ENCODE measurements at places on chromosomes 4 and X.
A peak's percentile ranks its signal among the peaks of the same experiment; 100 is the strongest.

GRCh38 chr4:165464376-165464775 lies 85.6 kb downstream of the CPE start:
- DNase-seq: no peak

- DNase-seq: no peak
Measured at GRCh38 chr4:109588176-109588575, 28.1 kb downstream of the MCUB start.

GRCh38 chrX:39462835-39463234 lies 634.9 kb downstream of the BCOR start:
- DNase-seq: no peak

DNA sequence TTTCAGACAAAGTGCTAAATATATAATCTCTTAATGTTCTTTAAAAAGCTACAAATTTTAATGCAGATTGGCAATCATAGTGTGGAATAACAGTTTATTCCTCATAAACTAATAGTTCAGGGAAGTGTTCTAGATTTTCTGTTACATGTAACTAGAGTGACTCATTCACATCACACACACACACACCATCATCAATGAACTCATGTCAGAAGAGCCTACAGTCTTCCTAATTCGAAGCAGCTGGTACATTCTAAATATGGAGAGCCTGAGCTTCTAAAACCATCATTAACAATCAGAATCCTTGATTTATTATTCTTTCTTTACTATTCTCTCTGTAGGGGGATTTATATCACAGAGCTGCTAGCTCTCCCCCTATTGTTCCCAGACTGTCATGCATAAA lies 49.6 kb downstream of the DKK2 start:
- DNase-seq: peak; percentile 86

- no peak for DNase-seq
Measured at GRCh38 chr4:185997296-185997695, 71.7 kb upstream of the TLR3 start.

DNA sequence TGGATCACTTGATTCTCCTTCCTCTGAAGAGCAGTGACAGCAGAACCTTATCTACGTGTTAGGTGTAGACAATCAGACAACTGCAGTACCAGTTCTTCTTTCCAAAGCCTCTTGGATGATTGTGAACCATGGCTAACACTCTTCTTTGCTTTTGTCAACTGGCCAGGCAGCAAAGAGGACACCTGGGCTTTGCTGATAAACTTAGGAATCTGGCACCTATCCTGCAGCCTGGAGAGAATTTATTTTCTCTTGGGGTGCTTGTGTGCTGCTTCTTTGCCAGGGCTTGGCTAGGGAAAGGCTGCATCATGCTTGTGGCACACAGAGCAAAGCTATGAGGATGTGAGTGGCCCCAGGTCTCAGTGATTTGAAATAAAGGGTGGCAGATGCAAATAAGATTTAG lies 77.4 kb downstream of the ANAPC4 start:
- no peak for DNase-seq

- DNase-seq: no peak
Measured at GRCh38 chr4:8383016-8383415, 57.5 kb downstream of the ACOX3 start.

GRCh38 chrX:153635788-153636668 lies 11.0 kb upstream of the DUSP9 start:
- no peak for DNase-seq

- DNase-seq: no peak
Measured at GRCh38 chr4:53991821-53992220, 72.6 kb downstream of the CHIC2 start.

GRCh38 chr4:94408549-94409374 lies 43.0 kb upstream of the PDLIM5 start:
- no peak for DNase-seq

DNA sequence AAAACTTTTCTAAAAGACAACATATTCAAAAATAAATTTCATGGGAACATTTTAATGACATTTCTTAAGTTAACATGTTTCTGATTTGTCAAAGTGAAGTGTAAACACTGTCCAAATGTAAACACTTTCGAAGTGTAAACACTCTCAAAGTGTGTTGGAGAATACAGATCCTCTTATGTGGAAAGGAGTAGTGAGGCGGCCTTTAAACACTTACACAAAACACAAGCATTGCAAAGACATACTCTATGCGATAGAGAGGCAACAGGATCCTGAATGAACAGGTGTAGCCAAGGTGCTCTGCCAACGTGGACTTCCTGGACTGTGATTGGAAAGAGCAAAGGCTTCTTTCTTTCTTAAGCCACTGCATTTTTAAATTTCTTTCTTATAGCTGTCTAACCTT lies 62.7 kb upstream of the PGM2 start:
- no peak for DNase-seq

DNA sequence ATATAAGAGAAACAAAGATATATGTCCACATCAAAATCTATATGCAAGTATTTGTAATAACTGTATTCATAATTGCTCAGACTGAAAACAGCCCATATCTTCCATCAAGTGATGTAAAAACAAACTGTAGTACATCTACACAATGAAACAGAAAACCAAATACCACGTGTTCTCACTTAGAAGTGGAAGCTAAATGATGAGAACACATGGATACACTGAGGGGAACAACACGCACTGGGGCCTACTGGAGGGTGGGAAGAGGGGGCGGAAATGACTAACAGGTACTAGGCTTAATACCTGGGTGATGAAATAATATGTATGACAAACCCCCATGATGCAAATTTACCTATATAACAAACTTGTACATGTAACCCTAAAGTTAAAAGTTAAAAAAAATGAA lies 42.7 kb downstream of the UBA6 start:
- no peak for DNase-seq

DNA sequence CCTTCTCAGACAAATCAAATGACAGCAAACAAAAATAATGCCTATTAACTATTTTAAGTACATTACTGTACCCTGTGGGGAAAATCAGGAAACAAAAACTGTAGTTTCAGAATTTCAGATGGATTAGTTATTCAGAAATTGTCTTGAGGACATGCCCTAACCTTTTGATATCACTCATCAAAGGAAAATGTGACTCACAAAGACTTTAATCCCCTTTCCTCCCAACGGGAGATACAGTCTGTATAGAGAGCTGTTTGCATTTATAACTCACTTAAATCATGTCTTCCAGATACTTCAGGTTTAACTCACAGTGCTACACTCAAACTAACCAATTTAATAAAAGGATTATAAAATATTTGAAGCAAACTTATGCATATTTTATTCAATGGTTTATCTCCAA lies 304.0 kb downstream of the MAPK10 start:
- no peak for DNase-seq

DNA sequence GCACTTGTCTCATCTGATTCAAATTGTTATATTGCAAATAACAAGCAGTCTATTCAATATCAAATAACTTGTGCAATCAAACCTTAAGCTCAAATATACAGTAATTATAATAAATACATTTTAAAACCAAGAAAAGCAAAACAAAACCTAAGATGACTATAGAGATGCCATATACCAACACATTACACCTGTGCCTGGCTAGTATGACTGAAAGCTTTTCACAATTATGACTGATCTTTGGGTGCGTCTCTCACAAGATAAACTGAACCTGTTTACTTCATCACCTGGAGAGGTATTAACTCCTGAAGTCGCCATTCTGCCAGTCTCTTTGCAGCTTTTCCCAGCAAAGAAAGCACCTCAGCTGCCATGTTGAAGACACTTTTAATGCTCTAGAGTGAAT lies 41.3 kb downstream of the ACSL4 start:
- DNase-seq: no peak

Measured in NCI-H1417 treated with DMSO at 0.1 percent for 48 hours (cell line).